Keratinocyte (primary cell): ENCODE measurements at places on chromosomes 16 and 17.

DNA sequence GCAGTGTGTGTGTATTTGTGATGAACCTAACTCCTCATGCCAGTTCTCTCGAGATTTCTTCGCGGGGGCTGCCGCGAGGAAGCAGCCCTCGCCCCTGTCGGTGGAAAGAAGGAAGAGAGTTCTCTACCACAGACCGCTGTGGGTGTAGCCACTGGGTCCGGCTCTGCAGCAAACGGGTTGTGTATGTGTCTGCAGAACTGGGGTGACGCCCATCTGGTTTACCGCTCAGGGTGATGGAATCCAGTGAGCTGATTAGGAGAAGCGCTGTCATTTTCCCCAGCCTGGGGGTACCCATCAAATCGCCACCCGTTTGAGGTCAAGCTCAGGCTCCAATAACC is 7.7 kb downstream of the CORO6 start:
- DNase-seq: no peak

- no peak for DNase-seq
Observed at GRCh38 chr16:23227529-23227928, 45.0 kb downstream of the SCNN1G start.

- DNase-seq: no peak
Observed at GRCh38 chr16:47046726-47047523, 73.5 kb upstream of the DNAJA2 start.

GRCh38 chr16:24116989-24117388 is 139.1 kb upstream of the CACNG3 start:
- DNase-seq: no peak

DNA sequence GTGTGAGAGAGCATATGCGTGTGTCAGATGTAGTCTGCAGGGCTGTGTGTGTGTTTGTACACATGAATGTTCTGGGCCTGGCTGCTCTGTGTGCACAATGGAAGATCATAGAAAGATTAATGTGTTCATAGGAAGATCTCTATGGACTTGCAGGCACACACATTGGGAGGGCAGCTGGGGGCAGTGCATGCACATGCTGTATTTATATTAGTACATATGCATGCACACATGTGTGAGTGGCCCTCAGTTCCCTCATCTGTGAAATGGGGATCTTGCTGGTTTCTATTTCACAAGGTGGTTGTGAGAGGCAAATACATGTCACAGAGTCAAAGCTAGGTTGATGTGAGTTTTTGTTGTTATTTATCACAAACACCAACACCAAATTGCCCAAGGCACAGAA is 2.1 kb downstream of the CA7 start:
- DNase-seq: no peak

DNA sequence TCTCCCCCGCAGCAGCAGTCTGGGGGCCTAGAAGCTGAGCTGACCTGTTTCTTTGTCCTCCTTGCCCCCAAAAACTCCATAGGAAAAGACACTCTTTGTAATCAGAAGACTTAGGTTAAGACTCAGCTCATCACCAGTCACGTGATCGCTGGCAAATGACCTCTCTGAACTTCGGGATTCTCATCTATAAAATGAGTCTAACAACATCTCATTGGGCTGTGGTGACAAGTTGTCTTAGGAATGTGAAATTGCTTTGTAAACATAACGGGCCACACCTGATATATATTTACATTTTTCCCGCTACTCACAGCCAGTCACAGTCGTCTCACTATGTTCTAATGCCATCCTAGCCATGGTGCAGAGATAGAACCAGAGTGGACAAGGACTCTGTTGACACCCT is 86.0 kb upstream of the LHX1 start:
- DNase-seq: peak; percentile 69

- DNase-seq: no peak
Observed at GRCh38 chr16:11662582-11662981, 5.7 kb upstream of the SNN start.
